Stimulated activated CD4-positive, alpha-beta T cell treated with anti-CD3 and anti-CD28 coated beads, Interleukin-4, amount 100 ng/mL, for 24 hours (primary cell): ENCODE measurements at places on chromosomes 5 and 9.

GRCh38 chr9:90204128-90204831 is 438.3 kb downstream of the DIRAS2 start:
- no peak for DNase-seq

DNA sequence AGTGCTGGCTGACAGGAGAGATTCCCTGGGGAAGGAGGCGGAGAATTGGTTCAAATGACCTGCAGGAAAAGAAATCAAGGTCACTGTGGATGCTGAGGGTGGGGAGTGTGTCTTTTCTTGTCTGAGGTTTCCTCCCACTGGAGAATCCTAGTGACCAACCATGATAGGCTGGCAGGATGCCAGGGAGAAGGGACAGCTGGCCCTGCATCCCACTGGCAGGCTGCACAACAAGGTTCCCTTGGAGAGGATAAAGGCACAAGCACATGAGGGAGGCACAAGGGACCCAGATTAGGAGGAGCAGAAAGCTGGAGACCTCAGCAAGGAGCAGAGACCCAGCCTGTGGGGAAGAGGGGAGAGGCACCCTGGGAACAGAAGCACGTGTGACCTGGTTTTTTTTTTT is 11.4 kb upstream of the ZDHHC12 start:
- no peak for DNase-seq

GRCh38 chr5:1536322-1536845 is 12.6 kb upstream of the LPCAT1 start:
- DNase-seq = peak; percentile 78

DNA sequence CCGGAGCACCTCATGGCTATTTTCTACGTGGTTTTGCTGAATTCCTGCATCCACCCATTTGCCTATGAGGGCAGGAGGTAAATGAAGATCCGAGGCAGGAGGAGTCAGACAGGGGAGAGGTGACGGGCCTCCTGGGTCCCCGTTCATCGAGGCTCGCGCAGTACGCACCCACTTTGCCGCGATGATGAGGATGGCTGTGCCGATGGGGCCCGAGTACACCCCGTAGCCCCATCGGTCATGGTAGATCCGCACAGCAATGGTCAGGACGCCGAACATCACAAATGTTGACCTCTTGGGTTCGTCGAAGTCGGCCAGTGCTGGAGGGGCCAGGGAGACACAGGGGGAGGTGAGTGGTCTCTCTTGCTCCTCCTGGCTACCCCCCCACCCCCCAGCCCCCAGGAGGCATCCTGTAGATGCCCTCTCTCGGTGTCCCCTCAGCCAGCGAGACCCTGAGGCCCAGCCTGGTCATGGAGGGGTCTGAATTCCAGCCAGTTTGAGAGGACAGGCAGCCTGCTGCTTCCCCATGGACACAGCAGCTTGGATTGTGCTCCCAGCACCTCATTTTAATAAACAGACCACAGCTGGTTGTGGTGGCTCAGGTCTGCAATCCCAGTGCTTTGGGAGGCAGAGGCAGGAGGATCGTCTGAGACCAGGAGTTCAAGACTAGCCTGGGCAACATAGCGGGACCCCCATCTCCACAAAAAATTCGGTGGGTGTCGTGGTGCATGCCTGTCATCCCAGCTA is 5.9 kb downstream of the MYMK start:
- DNase-seq = no peak

DNA sequence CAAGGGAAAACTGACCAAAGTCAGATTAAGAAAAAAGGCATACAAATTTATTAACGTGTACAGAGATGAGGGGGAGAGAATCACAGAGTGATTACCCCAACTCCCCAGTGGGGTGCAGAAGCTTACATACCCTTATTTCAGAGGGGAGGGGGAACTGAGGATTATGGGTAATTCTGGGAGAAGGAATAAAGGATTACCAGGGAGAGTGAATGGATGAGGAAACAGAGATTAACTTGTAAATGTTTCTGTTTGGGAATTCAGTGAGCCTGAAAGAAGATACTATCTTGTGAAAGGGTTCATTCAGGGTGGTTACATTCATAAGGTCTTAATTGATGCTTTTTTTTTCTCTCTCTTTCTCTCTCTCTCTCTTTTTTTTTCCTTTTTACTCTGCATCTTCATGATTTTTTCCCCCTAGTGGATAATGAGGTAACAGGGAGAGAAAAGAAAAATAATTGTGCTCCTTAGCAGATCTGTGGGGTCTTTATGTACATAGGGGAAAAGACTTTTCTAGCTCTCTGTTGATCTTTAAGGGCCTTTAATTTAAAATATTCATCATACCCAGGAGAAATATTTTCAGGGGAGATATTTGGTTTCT is 49.4 kb downstream of the TARS1 start:
- DNase-seq = no peak

- no peak for DNase-seq
Measured at GRCh38 chr5:132000677-132001453, 10.6 kb downstream of the ACSL6 start.

DNA sequence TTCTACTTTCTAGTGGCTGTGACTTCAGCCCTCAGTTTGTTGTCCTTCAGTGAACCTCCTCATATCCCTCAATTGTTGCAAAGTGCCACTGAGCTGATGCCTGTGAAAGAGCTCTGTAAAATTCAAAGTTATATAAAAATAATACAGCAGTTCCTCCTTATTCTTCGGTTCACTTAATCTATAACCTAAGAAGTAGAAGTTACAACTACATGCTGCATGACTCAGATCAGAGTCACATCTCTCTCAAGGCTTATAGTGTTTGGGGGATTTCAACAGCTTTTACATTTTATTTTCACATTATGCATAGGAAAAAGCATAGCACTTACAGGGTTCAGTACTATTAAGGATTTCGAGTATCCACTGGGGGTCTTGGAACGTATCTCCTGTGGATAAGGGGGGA is 25.1 kb upstream of the GCNT1 start:
- DNase-seq = no peak

DNA sequence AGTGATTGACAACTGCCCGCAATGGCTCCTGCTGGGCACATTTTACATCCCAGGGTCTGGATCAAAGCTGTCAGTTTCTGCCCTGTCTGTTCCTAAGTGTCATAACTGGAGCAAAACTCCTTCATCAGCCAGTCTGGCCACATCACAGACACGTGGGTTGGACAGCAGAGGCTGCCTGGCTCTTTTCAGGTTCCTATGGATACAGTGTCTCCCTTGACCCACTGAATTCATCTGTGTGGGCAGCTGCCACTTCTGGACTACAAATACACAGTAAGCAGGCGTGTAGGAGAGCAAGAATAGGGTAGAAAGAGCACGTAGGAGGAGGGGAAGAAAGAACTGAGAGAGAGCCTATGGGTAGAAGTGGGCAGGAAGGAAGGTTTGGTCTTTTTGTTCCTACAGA is 238.0 kb downstream of the ENC1 start:
- no peak for DNase-seq

GRCh38 chr9:33230756-33231622 is 9.0 kb upstream of the SPINK4 start:
- no peak for DNase-seq

DNA sequence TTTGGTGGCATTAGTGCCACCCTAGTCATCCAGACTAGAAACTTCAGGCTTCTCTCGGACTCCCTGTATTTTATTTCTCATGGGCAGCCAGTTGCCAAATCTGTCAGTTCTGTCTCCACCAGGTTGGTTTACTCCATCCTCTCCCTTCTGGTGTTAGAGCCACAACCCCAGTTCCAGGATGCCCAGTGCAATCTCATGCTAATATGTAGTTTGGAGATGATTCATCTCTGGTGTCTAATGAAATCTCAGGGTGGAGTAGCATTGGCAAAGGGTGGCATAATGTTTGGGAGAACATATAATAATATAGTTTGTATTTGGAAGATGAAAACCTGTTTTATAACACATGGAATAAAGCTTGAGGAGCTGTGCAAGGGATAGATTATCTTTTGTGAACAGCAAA is 30.2 kb downstream of the SLC46A2 start:
- DNase-seq = no peak

GRCh38 chr5:115284021-115284420 is 12.4 kb downstream of the CCDC112 start:
- DNase-seq = no peak
